ENCODE measurements at places on chromosomes 2 and 18. TPM values are rescaled to one million over a fixed set of nuclear protein-coding genes. Genes with fewer than 3 reads are reported as not detected.

DNA sequence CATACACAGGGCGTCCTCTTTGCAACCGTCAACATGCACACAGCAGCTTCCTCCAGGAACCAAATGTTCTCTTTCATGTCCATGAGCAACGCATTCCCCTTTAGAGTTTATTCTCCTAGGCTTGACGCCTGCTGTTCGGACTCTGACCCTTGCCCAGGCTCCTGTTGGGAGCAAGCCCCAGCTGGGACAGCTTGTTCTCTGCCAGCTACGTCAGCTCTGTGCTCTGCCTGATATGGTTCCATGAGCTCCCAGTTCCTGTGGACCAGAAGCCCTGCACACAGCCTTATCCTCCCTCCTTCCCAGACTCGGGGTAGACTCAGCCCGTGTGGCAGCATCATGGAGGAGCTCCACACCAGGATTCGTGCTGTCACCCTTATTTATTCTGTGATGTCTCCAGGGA, 253.1 kb upstream of the PXDN start:
- H3K36me3 ChIP-seq: no peaks in the 10 kb centered on the region
- H3K4me3 ChIP-seq: no peak overlapping the region
- DNase-seq: no peak
- H3K4me1 ChIP-seq: peaks cover 7% of the 10 kb centered on the region
- H3K27ac ChIP-seq: no peak overlapping the region

Gene SDC1
- polyA plus RNA-seq: not detected

Gene GPR39
- 0.12 TPM for polyA plus RNA-seq

- H3K27ac ChIP-seq: no peak overlapping the region
- no peak overlapping the region for H3K4me3 ChIP-seq
- peaks cover 100% of the 10 kb centered on the region for H3K36me3 ChIP-seq
- DNase-seq: peak; percentile 49
- H3K4me1 ChIP-seq: peaks cover 13% of the 10 kb centered on the region
- no peaks in the 10 kb centered on the region for H3K27me3 ChIP-seq
Measured at GRCh38 chr2:190970873-190971506, 43.0 kb downstream of the STAT1 start.
